ENCODE measurements at places on chromosomes 13 and 19. TPM values are rescaled to one million over a fixed set of nuclear protein-coding genes. Genes with fewer than 3 reads are reported as not detected.

Gene ZNF729
- not detected for total RNA-seq

Gene APOC4
- total RNA-seq: not detected

Gene SHISA2
- 7.2 TPM for total RNA-seq

Gene PSG11
- not detected for total RNA-seq

Gene ZNF763
- 0.61 TPM for total RNA-seq

Gene ZFP82
- 3.4 TPM for total RNA-seq

Gene ZNF577
- 1.6 TPM for total RNA-seq

Gene PTH2
- not detected for total RNA-seq

Gene SMIM24
- not detected for total RNA-seq

Gene KCNN1
- not detected for total RNA-seq

Gene ELANE
- total RNA-seq: not detected

Gene CRTC1
- total RNA-seq: 3.0 TPM

Gene RASIP1
- 17.6 TPM for total RNA-seq

Gene ZNF699
- 19.1 TPM for total RNA-seq

Gene ZNF534
- total RNA-seq: not detected

Gene PLIN3
- 98.0 TPM for total RNA-seq

Gene ZNF439
- total RNA-seq: 0.19 TPM

Gene IFNL1
- total RNA-seq: not detected

Gene MAP4K1
- total RNA-seq: 0.15 TPM

Gene KCNN4
- 9.2 TPM for total RNA-seq

Gene PLIN5
- total RNA-seq: not detected

Gene SPTBN4
- total RNA-seq: 1.2 TPM

Gene NLRP5
- total RNA-seq: not detected

Gene RYR1
- total RNA-seq: 1.8 TPM

Gene BEST2
- total RNA-seq: 0.39 TPM

Gene IQCN
- not detected for total RNA-seq

Gene CPB2
- total RNA-seq: not detected

Gene SGTA
- 60.8 TPM for total RNA-seq

Gene APLP1
- total RNA-seq: 0.42 TPM

Gene OXGR1
- not detected for total RNA-seq

Gene TNFSF9
- total RNA-seq: 31.5 TPM

All from hair follicular keratinocyte (primary cell).